ENCODE measurements at places on chromosomes 11 and 22.

GRCh38 chr11:46114378-46114777, 6.9 kb downstream of the PHF21A start:
- DNase-seq = no peak

DNA sequence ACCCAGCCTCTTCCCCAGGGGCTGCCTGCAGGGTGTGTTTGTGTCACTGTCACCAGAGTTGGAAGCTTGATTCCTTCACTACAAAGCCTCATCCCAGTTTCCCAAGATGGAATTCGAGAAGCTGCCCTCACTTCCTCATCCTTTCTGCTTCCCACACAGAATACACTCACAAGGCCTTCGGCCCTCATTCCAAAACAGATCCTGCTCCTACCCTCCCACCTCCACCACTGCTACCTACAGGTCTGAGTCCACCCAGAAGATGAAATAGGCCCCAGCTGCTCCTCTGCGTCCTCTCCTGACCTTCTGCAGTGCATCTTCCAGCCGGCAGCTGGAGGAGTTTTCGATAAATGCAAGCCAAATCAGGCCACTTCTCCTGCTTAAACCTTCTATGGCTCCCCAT, 6.8 kb upstream of the WNT7B start:
- DNase-seq = no peak

- DNase-seq = no peak
Measured at GRCh38 chr22:39553429-39553828, 17.1 kb upstream of the CACNA1I start.

GRCh38 chr22:35205961-35206360, 51.3 kb upstream of the HMGXB4 start:
- DNase-seq = no peak

- no peak for DNase-seq
Measured at GRCh38 chr11:63608353-63609345, 5.6 kb downstream of the PLAAT3 start.

DNA sequence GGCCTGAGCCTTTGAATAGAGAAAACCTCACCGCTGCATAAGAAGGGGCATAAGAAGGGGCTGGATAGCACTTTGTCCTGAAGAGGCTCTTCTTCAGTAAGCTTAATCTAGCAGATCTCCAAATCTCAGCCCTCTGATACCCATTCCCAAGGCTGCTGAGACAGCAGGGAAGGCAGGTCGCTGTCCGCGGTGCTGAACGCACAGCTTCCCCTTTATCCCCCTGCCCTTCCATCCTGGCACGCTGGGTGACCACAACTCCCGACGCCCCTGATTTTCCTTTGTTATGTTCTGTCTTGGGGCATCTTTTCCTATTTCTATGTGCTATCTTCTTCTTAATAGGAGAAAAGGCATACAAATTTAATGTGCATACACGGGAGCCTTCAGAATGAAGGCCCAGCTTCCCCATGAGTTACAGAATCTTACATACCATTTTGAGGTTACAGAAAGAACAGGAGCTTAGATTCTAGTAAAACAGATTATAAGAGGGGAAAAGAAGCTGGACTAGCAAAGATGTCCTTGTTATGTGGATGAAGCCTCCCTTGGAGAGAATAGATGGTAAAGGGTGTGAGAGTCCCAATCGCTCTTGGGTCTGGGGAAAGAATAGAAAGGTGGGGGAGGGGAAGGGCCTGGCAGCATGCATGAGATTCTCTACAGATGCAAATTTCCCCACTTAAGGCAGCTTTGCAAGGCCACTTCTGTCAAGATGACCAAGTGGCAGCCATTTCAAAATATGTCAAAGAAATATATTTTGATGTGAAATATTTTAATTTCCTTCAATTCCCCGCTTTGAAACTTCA, 5.7 kb upstream of the SULT4A1 start:
- peak; percentile 29 for DNase-seq

- DNase-seq = peak; percentile 21
Measured at GRCh38 chr11:112085822-112086421, 634 bp downstream of the TIMM8B start.

DNA sequence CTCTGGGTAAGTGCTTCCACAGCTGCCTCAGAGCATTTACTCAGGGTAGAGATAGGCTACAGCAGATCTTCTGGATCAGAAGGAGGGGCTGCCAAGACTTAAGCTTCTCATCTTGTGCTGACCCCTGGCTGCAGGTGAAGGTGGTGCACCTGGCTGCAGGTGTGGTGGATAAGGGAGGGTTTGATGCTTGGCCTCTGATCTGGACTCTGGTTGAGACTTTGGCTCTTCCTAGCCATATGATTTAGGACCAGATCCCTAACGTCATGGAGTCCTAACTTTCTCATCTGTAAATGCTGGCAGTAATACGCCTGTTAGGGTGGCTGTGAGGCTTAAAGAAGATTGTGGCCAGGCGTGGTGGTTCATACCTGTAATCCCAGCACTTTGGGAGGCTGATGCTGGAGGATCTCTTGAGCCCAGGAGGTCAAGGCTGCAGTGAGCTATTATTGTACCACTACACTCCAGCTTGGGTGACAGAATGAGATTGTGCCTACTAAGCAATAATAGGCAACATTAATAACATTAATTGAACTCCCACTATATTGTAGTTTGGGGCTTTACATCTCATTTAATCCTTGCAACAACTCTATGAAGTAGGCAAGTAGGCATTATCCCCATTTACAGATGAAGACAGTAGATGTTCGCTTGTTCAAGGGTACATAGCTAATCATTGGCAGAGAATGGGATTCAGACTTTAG, 10.7 kb downstream of the DTX4 start:
- DNase-seq = no peak

DNA sequence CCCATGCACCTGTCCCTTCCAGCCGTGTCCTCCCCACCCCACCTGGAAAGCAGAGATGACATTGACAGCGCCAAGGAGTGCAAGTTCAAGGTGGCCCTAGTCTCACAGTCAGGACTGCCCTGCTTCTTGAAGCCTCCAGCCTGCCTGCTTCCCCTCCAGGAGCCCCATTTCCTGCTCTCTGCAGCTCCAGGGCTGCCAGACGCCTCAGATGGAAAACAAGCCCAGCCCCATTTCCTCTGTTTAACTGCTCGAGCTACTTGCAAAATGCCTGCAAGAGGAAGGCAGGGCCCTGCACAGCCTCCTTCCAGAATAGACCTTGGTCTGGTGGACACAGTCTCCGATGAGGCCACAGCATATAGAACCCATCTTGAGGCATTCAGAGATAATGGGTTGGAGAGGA, 5.0 kb upstream of the DGKZ start:
- no peak for DNase-seq

- peak; percentile 5 for DNase-seq
Measured at GRCh38 chr11:108592591-108593213, 866 bp downstream of the EXPH5 start.

- peak; percentile 19 for DNase-seq
Measured at GRCh38 chr11:121723246-121723741, 270.5 kb upstream of the SORL1-AS1 start.

DNA sequence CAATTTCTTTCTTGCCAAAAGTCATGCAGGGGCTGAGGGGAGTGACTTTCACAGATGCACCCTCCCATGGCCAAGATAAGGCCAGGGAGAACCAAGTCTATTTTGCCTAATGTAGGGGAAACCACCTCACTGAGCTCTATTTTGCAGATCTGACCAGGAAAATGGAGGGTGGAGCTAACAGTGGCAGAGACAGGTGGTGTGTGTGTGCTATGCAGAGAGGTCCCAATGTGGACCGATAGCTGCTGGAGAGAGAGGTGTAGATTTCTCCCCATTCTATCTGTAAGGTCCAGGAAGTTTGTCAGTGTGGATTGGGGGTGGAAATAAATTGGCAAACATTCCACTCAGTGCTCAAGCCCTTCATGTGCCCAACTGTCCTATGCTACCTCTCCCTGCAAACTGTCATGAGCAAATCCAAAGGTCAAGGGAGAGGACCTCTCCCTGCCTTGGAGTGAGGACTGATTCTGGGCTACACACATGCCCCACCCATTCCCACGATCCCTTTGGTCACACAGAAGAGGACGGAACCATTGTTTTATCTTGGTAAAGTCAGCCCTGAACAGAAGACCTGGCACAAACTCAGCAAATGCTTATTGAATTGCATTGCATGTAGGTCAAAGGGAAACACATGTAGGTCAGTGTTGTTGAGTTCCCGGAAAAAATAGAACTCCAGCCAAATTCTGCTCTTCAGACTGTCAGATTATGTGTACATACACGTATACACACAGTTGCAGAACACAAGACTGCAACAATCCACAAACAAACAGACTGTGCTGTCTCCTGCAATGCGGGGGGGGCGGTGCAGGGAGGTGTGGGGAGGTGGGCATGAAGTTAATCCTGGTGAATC, 65.9 kb downstream of the C11orf58 start:
- DNase-seq = no peak

DNA sequence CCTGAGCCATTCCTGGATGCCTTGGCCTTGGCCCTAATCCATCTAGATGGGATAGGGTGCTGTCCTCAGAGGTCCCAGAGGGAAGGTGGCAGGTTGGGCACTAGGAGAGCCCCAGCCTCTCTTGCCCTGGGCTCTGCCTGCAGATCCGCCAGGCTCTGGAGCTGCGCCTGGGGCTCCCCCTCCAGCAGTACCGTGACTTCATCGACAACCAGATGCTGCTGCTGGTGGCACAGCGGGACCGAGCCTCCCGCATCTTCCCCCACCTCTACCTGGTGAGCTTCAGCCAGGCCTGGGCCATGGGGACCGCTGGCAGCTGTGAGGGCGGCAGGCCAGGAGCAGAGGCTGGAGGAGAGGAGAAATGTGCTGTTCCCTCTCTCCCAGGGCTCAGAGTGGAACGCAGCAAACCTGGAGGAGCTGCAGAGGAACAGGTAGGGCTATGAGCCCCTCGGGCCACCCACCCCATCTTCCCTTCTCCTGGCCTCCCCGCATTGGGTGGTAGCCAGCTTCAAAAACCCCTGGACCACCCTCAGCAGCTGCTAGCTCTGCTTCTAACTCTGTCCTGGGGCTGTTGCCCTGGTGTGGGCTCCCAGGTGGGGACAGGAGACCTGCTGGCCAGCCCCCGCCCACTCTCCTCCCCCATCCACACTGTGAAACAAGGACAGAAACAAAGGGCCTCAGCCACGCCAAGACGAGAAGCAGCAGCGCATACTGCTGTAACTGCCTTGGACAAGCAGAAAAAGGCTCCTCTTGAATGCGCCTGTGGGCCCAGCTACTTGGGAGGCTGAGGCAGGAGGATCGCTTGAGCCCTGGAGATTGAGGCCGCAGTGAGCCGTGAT, 4.9 kb downstream of the SSH3 start:
- no peak for DNase-seq

GRCh38 chr11:35990170-35990569, 46.3 kb downstream of the LDLRAD3 start:
- no peak for DNase-seq

GRCh38 chr11:23727794-23728193, 769.1 kb upstream of the LUZP2 start:
- no peak for DNase-seq

DNA sequence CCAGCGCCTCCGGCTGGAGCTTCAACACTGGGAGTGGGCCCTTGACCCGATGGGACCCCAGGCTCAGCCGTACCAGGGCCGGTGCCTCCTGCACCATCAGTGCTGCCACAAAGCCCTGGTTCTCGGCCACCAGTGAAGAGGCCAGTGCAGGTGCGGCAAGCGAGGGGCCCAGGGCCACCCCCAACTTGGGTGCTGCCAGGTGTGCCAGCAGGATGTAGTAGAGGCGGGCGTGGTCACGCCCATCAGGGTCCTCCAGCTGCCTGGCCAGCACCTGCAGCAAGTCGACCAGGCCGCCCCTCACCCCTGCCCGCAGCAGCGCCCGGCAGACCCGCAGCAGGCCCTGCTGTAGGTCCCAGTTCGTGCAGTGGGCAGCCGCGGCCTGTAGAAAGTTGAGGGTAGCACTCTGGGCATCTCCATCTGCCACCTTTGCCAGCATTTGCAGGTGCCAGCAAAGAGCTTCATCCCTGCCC, 2.3 kb downstream of the AP5B1 start:
- no peak for DNase-seq

DNA sequence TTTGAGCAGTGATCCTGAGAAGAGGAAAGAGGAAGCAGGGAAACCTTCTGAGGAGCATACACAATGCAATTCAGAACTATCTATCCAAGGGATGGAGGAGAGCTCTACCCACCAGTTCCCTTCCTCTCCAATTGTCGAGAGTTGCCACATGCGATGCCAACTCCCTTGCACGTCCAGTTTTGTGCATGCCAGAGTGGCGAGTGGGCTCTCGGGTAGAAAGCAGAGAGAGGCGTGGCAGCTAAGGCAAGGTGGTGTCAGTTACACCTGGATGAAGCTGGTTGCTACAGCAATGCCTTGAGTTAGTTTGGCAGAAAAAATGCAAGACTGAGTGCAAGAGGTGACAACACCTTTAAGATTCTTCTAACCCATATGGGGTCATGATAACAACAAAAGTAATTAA, 420.4 kb upstream of the CCDC90B start:
- DNase-seq = no peak

DNA sequence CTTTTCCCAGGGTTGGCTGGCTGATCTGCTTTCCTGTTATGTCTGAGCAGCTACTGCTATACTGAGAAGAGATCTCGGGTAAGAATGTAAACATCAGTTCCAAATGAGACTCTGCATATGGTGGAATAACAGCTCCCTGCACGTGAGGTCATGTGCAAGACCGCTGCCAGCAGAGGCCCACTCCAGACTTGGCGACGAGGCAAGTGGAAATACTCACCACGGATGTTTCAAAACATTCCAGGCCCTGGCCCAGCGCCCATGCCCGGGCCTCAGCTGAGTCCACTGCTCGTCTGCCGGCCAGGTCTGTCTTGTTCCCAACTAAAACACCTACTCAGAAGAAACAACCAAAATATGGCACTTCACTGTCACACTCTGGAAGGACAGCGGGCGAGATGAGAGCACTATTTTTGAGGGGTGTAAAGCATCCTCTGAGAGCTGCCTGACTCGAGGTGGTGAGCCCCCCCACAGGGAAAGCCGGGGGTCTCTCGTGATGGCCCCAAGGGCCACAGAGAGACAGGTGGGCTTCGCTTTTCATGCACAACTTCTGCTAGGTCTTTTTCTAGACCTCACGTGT, 13.1 kb downstream of the IFT27 start:
- DNase-seq = no peak

GRCh38 chr22:22883090-22883727, 4.4 kb upstream of the IGLL5 start:
- DNase-seq = no peak

DNA sequence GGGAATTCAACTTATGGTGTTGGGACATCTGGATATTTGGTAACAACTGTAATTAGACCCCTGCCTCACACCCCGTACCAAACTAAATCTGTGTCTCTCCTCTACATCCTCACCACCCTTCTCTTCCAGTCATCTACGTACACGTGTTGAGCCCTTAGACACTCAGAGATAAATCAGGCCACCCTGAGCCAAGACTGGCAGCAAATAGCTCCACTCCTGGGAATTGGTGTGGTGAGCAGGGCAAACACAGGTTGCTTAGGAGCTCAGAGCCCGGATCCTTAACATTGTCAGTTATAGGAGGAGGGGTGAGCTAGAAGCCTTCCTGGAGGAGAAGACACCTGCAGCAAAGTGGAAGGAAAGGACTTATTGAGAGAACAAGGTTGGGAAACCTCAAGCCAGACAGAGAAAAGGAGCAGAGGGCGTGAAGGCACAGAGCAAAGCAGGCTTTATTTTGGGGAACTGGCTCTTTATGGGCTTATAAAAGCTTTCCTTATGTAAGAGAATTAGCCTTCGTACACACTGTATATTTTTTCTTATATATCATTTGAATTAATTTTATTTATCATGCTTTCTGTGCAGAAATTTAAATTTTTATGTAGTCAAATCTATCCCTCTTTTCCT, 36.9 kb upstream of the KLHL35 start:
- no peak for DNase-seq

- no peak for DNase-seq
Measured at GRCh38 chr11:70415642-70416395, 17.5 kb downstream of the CTTN start.

GRCh38 chr22:42655693-42656092, 6.5 kb upstream of the CYB5R3 start:
- DNase-seq = no peak

- no peak for DNase-seq
Measured at GRCh38 chr11:97722065-97722464, 1298.7 kb upstream of the CNTN5 start.

Measured in substantia nigra (tissue), 51 donors.